NCI-H510A (cell line): ENCODE measurements at places on chromosomes 13 and 19.
A peak's percentile ranks its signal among the peaks of the same experiment; 100 is the strongest.

DNA sequence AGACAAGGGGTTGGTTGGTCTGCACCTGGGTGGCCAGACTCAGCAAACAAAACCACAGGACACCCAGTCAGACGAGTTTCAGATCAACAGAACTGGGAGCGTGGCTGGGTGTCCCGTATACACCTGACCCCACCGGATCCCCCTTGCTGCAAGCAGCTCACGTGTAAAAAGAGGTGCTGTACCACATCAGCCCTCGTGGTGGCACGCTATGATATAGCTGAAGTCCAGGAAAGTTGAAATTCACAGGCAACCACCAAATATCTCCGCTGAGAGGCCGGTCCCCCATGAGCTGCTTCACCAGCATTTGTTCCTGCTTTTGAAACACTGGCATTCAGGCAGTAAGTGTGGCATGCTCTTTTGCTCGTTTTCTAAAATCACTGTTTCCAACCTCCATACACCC lies 92.3 kb downstream of the TUBA3C start:
- no peak for DNase-seq

DNA sequence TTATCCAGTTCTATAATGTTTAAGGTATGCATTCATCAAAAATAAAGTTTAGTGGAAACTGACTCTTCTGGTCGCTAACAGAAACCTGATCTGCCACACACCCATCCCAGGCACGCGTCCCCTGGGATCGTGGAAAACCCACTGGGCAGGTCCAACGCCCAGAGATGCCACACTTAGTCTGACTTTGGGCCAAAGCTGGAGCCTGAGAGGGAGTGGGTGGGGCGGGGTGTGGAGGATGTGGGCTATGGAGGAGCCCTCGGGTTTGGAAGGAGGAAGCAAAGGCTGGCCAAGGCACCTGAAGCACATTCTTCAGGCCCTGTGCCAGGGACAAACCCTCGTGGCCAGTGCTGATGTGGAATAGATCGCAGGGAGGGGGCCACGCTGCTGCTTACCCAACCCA lies 2.5 kb downstream of the IGFL1 start:
- DNase-seq: no peak

- DNase-seq: no peak
These were observed 2.4 kb upstream of the SIX5 start for GRCh38 chr19:45771311-45771933.

- no peak for DNase-seq
These were observed 30.1 kb downstream of the LIG4 start for GRCh38 chr13:108185223-108185622.

- DNase-seq: no peak
These were observed 184.6 kb downstream of the GPC6 start for GRCh38 chr13:93411186-93411680.

- DNase-seq: peak; percentile 29
These were observed 26.2 kb downstream of the OPA3 start for GRCh38 chr19:45558399-45558878.

GRCh38 chr19:21626924-21627697 lies 121.7 kb downstream of the ZNF429 start:
- no peak for DNase-seq

DNA sequence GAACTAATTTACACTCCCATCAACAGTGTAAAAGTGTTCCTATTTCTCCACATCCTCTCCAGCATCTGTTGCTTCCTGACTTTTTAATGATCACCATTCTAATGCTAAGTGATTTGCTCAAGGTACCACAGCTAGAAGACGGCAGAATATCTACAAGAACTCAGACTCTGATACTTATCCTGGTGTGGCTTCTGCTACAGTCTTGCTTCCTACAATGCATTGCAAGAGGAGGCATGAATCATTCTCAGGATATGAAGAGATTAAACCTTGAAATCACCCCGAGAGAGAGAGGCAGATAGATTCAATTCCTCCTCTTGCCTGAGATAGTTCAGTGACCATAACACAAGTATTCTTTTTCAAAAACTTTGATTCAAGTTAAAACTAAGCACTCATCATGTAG lies 306.4 kb downstream of the TBC1D4 start:
- DNase-seq: no peak

DNA sequence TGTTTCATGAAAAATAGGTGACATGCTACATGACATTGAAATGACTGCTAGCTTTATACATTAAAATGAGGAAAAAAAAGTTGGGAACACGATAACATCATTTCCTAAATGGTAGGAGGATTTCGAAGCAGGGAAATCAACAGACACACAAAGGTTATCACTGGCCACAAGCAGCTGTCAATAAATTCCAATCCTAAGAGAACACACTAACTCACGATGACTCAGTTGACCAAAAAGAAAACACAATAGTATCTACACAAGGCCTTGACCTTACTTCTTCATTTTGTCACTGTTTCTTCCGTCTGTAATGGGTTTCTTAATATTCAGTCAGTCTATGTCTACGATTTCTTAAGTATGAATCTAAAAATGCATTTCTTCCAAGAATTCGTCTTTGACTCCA lies 36.5 kb downstream of the STARD13 start:
- no peak for DNase-seq

DNA sequence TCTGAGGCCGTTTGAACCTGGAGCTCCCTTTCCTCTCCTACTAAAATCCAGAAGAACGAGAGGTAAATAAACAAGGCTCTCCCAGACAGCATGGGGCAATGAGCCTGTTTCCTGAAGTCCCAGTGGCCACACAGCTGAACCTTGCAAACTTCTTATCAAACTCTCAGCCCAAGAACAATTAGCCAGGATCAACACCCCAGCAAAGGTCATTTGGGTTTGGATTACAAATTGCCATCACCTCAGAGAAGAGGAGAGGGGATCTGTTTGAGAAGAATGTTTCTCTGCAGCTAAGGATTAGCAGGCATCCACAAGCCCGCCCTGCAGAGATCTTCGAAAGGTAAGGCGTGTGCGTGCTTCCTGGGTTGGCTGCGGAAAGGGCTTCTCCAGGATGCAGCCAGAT lies 201.9 kb upstream of the SOX1 start:
- DNase-seq: no peak

DNA sequence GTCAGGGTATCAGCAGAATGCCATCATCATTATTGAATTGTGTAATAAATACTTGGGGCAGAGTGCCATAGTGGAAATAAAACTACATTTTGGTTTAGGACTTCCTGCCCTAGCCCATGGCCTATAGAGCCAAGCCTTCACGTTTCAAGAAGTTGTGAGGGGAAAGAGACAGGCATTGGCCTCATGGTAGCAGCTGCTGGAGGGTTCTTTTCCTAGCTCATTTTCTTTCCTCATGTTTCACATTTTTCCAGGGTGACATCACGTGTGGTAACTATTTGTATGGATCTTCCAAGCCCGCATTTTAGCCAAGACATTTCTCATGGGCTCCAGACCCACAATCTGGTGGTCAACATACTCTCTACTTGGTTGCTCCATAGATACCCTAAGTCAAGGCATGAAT lies 80.4 kb downstream of the LRCH1 start:
- no peak for DNase-seq

- DNase-seq: no peak
These were observed 11.6 kb upstream of the RASA3 start for GRCh38 chr13:114143806-114144605.

DNA sequence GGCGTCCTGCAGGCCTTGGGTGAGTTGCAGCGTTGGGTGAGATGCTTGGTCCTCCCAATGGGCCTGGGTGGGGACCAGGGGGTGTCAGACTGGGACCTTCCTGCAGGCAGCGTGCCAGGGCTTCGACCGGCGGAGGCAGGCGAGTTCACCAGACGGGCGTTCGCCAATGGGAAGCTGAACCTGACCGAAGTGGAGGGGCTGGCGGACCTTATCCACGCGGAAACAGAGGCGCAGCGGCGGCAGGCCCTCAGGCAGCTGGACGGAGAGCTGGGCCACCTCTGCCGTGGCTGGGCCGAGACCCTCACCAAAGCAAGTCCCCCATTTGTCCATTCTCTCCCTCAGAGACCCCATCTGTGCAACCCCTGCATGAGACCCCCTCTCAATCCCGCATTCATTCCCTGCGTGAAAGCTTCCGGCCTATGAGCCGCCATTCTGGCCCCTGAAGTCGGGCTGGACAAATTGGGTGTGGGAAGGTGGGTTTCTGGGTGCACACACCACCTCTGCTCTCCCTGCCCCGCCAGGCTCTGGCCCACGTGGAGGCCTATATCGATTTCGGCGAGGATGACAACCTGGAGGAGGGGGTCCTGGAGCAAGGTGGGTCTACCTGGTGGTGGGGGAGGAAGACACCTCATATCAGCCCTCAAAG lies 1.2 kb downstream of the GTPBP3 start:
- no peak for DNase-seq

GRCh38 chr19:17576758-17577456 lies 21.5 kb downstream of the COLGALT1 start:
- DNase-seq: no peak

DNA sequence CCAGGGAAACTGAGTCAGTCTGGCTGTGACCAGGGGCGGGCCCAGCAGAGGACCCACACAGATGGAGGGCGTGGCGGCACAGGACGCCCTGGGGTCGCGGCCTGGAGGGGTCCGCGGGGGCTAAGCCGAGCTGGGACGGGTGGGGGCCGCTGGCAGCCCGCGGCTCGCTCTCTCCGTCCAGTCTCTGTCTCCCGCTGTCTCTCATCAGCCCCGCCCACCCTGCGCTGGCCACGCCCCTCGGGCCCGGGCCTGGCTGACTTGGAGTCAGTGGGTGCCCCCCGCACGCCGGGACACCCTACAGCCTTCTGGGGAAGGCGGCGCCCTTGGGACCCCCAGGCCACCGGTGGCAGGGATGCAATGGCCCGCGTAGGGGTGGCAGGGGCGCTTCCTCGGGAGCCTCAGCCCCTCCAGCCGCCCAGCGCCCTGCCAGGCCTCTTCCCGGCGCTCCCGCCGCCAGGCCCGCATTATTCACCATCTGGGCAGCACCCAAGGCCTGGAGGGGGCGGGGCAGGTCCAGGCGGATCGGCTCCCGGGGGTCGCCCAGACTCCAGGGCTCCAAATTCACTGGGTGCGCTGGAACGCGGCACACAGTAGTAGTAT lies at the start of gene TBXA2R:
TSS of gene TBXA2R (minus strand) at position 186 of the 600 bp plus-strand sequence. CDS start 6,241 bp downstream, outside the sequence.
- DNase-seq: no peak

GRCh38 chr13:97976610-97977521 lies 23.4 kb downstream of the IPO5 start:
- DNase-seq: no peak

DNA sequence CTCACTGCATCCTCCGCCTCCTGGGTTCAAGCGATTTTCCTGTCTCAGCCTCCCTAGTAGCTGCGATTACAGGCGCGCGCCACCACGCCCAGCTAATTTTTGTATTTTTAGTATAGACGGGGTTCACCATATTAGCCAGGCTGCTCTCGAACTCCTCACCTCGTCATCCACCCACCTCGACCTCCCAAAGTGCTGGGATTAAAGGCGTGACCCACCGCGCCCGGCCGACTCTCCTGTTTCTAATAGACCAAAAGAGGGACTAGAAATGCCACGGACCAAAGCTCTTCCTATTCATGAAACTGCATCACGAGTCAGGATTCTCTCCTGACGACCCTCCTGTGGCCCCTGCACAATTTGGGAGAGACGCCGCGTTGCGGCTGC lies 563 bp downstream of the ZNF43 start:
- DNase-seq: no peak

DNA sequence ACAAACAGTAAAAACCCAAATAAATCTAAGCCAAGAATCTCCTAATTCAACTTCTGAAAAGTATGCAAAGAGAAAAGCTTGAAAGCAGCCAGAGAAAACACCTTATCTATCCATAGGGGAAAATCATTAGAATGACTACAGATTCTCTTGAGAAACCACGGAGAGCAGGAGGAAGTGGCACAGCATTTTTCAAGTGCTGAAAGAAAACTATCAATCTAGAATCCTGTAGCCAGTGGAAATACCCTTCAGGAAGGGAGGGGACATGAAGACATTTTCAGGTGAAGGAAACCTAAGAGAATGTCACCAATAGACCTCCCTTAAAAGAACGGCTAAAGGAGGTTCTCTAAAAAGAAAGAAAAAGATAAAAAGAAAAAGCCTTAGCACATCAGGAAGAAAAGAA lies 66.2 kb upstream of the XPO4 start:
- no peak for DNase-seq

DNA sequence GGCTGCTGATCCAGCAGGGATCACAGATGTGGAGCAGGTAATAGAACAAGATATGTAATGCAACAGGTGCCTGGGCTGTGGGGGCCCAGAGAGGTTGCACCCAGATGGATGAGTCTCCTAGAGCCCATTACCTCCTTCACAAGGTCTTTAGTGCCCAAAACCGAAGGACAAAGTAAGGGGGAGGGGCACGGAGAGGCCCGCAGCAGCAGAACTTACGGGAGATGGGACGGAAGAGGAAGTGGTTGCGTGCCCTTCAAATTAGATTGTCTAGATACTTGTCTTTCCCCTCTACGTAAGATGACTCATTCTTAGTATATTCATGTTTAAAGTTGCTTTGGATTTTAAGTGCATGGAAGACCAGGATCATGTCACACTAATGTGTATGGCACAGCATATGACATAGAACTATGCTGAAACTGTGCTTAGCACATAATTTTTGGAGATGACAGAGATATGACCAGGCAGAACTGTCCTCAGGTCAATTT lies 5.7 kb upstream of the MRPS31 start:
- no peak for DNase-seq

- DNase-seq: no peak
These were observed 611.4 kb downstream of the PCDH9 start for GRCh38 chr13:66618702-66619101.

GRCh38 chr13:33212396-33212795 lies 73.2 kb downstream of the STARD13 start:
- DNase-seq: no peak

- no peak for DNase-seq
These were observed 4.6 kb upstream of the ZNF845 start for GRCh38 chr19:53328967-53329366.

GRCh38 chr13:23488442-23488841 lies 54.9 kb upstream of the SACS start:
- DNase-seq: peak; percentile 70

- peak; percentile 66 for DNase-seq
These were observed 441 bp upstream of the ZNF559 start for GRCh38 chr19:9323557-9323918.

- DNase-seq: no peak
These were observed 613.2 kb upstream of the KLF12 start for GRCh38 chr13:74747186-74747955.

DNA sequence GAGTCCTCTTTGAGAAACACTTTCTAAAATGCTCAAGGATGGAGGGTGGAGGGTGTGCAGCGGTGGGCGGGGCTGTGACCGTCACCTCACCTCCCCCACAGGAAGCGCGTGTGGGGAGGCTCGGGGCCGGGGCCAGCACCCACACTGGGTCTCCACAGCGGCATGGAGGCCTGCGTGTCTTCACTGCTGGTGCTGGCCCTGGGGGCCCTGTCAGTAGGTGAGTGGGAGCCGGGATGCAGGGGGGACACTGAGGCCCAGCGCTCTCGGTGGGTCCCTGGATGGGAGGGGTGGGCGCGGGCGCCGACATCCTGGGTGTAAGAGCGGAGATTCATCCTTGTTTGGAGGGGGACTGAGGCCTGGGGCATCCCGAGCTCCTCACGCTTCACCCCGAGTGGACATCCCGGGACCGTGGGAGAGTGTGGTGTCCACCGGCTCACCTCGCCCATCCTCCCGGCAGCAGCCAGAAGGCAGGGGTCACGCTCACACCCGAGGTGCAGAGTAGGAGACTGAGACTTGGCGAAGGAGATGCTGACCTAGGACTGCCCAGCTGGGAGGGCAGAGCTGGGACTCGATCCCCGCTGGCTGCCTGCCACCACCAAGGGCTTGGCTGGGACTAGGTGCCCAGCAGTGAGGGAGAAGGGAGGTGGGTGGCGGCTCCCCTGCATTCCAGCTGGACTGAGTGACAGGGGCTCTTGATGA lies at the start of gene GZMM:
TSS of gene GZMM (plus strand) at position 144 of the 699 bp plus-strand sequence. CDS start at position 163, 19 bp downstream.
- DNase-seq: no peak
